ENCODE measurements at places on chromosomes 16 and 17. TPM values are rescaled to one million over a fixed set of nuclear protein-coding genes. Genes with fewer than 3 reads are reported as not detected.

The XYLT1 gene
- total RNA-seq, result 13.0 TPM

The KRT20 gene
- not detected for total RNA-seq

The TEX19 gene
- total RNA-seq, result 0.34 TPM

The NPW gene
- not detected for total RNA-seq

The SLC35G6 gene
- not detected for total RNA-seq

The PITPNM3 gene
- 6.0 TPM for total RNA-seq

The ESRP2 gene
- not detected for total RNA-seq

The RNU2-1 gene
- total RNA-seq, result not detected

The KRTAP4-1 gene
- not detected for total RNA-seq

The SEPTIN1 gene
- total RNA-seq, result not detected

The BTBD17 gene
- not detected for total RNA-seq

The CPNE7 gene
- not detected for total RNA-seq

The TBC1D3G gene
- total RNA-seq, result not detected

The C16orf92 gene
- not detected for total RNA-seq

GRCh38 chr17:80319999-80320344 lies 59.3 kb downstream of the RNF213 start:
- no peak for DNase-seq

GRCh38 chr16:8937803-8938202 lies 25.9 kb downstream of the USP7 start:
- no peak for DNase-seq

DNA sequence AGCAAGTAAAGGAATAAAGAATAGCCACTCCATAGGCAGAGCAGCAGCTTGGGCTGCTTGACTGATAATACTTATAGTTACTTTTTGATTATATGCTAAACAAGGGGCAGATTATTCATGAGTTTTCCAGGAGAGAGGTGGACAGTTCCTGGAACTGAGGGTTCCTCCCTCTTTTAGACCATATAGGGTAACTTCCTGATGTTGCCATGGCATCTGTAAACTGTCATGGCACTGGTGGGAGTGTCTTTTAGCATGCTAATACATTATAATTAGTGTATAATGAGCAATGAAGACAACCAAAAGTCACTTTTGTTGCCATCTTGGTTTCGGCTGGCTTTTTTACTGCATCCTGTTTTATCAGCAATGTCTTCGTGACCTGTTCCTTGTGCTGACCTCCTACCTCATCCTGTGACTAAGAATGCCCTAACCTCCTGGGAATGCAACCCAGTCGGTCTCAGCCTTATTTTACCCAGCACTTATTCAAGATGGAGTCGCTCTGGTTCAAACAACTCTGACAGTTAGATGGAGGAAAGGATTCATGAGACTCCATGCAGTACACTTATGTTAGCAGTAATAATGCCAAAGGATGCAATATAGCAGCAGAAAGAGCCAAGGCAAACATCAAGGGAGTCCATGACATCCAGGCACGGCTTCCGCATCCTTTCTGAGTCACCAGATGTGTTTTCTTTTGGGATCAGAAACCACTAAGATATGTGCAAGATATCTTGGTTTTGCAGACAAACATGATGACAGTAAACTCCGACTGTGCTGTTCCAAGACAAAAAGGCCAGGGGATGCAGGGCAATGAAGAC lies 55.8 kb upstream of the B4GALNT2 start:
- DNase-seq, result peak; percentile 82

- no peak for DNase-seq
Observed at GRCh38 chr17:28509789-28510188, 3.6 kb downstream of the FOXN1 start.

DNA sequence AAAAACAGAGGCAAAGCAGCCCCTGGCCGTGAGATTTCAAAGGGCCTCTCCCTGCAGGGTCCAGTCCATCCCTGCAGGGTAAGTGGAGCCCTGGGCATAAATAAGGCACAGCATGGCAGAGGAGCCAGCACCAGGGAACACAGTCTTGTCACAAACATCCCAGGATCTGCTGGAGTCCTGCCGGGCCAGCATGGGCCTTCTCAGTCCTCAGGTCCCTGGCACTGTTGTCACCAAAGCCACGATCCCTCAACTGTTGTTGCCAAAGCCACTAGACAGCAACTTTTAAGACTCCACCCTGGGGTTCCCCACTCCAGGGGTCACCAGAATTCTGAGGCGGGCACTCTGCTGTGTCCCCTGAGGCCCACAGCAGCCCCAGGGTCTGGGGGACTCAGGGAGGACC lies 47.8 kb upstream of the BAHCC1 start:
- no peak for DNase-seq

- no peak for DNase-seq
Observed at GRCh38 chr16:64390102-64390501, 731.8 kb downstream of the CDH11 start.

DNA sequence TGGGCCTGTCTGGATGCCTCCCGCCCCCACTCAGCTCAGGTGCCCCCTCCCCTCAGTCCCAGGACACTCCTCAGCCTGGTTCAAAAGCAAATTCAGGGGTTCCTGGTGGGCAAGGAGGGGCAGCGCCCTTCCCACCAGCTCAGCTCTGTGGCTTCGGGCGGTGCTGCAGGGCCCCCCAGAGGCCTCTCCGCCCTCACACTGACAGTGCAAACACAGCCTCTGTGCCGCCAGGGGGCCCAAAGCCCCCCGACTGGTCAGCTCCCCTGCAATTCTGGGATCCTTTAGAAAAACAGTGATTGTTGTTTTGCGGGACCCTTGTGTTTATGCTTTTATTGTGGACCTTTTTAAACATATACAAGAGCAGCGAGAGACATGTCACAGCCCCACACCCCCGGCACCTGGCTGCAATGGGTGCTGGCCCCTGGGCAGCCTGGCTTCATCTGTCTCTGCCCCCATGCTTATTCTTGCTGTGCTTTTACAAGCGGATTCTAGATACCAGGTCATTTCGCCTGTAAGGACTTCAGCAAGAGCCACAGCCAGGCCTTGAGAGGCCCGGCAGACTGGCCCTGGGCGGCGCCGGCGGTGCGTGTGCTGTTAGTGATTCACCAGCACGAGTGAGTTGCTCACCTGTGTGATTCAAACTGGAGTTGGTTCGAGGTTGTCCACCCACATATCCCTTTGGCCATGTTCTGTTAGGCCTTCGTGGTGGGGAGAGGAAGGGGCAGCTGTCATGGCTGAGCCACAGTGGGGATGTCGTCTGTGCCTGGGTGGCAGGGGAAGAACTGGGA lies 21.2 kb downstream of the ZNF469 start:
- DNase-seq, result no peak

DNA sequence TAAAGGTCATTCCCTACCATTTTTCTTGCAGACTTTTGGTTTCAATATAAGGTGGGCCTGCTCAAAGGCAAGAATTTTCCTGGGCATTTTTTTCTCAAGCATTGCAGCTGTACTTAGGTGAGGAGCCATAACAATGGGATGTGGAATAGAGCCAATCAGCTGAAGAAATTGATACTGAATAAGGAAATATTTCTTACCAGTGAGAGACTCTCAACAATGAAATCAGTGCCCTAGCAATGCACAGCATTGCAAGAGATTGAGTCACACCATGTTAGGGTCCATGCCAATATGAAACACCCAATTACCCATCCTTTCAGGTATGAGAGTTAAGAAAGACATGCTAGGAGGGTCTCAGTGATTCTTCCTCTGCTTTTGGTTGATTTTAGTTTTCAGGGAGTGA lies 237.6 kb downstream of the SOX9 start:
- peak; percentile 72 for DNase-seq

DNA sequence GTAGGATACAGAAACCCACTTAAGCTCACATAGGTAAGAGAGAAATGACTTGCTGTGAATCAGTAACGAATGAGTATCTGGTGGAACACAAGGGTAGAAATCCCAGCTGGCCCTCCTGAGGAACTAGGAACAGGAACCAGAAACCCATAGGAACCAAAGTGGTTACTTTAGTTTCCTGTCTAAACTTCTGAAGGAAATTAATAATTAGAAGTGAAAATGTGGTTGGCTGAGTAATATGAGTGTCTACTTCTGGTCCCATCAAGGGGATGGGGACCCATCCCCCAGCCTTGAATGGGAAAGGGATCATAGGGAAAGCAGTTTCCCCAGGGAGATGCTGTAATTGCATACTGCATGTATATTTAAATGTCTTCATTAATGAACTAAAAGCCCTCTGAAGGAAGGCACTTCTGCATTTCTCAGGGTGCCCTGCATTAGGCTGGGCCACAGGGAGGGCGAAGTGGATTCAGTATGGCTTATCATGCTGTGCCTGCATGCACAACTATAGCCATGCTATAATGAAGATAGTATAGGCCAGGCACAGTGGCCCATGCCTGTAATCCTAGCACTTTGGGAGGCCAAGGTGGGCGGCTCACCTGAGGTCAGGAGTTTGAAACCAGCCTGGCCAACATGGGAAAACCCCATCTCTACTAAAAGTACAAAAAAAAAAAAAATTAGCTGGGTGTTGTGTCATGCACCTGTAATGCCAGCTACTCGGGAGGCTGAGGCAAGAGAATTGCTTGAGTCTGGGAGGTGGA lies 45.6 kb downstream of the CYB5B start:
- DNase-seq, result no peak

- DNase-seq, result no peak
Observed at GRCh38 chr17:61997664-61998063, 67.4 kb downstream of the MED13 start.

DNA sequence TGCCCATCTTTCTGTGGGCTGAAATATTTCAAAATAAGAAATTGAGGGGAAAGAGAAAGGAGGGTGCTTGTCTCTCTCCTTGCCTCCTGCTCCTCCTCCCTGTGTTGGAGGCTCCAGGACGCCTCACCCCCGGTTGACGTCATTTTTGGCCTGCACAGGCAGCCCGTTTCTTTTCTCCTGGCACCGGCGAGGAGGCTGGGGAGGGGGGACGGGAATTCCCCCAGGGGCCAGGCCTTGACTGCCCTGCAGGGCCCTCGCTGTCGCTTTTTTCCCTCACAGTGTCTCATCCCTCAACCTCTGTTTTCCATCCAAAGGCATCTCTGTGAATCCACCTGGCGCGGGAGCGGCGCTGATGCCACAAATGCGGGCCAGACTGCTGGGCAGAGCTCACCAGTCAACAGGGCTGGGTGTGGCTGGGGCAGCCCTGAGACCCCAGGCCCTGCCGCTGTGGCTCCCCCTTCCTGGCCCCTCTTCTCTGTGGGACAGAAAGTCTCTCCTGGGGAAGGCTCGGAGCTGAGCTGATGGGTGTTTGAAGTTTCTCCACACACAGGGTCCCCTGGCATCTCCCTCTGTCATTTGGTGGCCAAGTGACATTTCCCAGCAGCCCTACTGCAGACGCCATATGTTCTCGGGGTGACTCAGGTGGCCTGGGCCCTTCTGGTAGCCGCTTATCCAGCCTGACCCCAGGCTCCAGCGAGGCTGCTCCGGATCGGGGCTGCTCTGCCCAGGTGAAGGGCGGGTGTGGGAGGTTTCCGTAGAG lies 16.0 kb downstream of the CENPX start:
- peak; percentile 76 for DNase-seq

DNA sequence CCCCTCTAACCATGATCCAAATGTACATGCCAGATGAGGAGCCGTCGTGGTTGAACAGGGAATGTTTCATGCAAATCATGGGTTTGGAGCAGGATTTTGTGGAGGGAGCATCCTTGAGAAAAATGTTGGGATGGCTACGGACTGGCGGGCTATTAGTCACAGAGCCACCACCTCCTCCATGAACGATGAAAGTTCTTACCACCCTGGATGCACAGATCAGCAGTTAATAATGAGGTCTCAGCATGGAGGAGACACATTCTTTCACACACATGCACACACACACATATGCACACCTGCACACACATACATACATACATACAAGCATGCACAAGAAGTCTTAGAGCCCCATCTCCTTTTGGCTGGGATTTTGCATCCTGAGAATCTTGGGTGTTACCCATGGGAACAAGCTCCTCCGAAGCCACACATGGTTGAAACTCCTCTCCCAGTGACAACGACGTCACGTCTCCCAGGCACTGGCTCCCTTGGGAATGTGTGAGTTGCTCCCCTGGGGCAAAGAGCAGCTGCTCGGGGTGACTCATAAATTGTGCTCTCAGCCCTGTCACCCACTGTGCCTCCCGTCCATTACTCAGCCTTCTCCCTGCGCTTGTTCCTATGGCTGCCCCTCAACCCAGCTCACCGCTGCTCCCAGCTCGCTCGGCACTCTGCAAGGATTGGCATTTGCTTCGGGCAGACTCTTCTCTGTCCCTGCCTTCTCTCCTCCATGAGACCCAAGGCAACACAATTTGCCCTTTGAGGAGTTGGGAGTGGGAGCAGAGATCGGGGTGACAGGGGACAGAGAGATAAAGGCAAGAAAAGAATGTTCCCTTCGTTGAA lies 344.6 kb downstream of the SOX9 start:
- DNase-seq, result peak; percentile 96

- peak; percentile 89 for DNase-seq
Observed at GRCh38 chr16:84228256-84228838, 11.5 kb downstream of the KCNG4 start.

GRCh38 chr17:33383488-33384023 lies 90.5 kb upstream of the ASIC2 start:
- DNase-seq, result no peak

GRCh38 chr16:86865851-86866662 lies 287.7 kb downstream of the FOXL1 start:
- DNase-seq, result peak; percentile 34

- DNase-seq, result no peak
Observed at GRCh38 chr16:88761143-88761534, 23.9 kb downstream of the PIEZO1 start.

GRCh38 chr16:11793840-11794239 lies 3.2 kb downstream of the ZC3H7A start:
- no peak for DNase-seq

- no peak for DNase-seq
Observed at GRCh38 chr17:41864498-41864835, 756 bp downstream of the KLHL11 start.

GRCh38 chr17:2146132-2146871 lies 91.4 kb downstream of the HIC1 start:
- DNase-seq, result no peak

Data from SJSA1 (cell line).